ENCODE measurements at places on chromosomes 5 and 9. TPM values are rescaled to one million over a fixed set of nuclear protein-coding genes. Genes with fewer than 3 reads are reported as not detected.

The ABCA2 gene
- 6.9 TPM for total RNA-seq

The TLX3 gene
- not detected for total RNA-seq

The TAF11L10 gene
- not detected for total RNA-seq

The OR1L6 gene
- not detected for total RNA-seq

The SLC45A2 gene
- total RNA-seq: not detected

The TMOD1 gene
- total RNA-seq: 0.60 TPM

The SPATA31D3 gene
- not detected for total RNA-seq

The IPPK gene
- 20.1 TPM for total RNA-seq

The ZFR gene
- total RNA-seq: 49.1 TPM

The CBY3 gene
- total RNA-seq: not detected

The EXD3 gene
- 7.2 TPM for total RNA-seq

The PCDHA4 gene
- total RNA-seq: not detected
